Stimulated activated CD8-positive, alpha-beta memory T cell treated with anti-CD3 and anti-CD28 coated beads, Interleukin-7, amount 100 ng/mL, for 1 hour (primary cell): ENCODE measurements at places on chromosomes 12 and 14.

DNA sequence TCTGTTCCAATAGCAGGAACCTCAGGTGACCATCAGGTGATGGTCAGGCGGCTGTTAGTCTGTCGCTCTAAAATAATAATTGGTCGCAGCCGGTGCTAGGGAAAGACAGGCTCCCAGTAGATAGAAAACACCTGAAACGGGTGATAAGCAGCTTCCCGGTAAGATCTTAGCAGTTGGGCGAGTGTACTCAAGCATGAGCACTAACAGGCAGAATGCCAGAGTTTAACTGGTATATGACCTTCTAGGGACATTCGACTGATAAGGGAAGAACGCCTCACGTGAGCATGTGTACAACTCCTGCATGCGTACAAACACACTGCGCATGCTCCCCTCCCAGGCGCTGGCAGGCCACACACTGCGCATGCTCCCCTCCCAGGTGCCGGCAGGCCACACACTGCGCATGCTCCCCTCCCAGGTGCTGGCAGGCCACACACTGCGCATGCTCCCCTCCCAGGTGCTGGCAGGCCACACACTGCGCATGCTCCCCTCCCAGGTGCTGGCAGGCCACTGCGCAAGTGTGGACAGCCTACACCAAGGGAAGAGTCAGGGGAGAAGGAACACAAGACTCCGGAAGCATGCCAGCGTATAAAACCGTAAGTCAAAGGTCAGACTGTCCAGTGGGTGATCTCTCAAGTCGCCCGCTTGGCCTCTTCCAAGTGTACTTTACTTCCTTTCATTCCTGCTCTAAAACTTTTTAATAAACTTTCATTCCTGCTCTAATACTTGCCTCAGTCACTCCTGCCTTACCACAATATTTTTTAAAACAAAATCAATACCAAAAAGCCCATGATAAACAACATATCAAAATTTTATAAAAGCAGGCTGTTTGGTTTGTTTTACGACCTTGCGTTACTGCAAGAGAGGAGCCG, 24.5 kb downstream of the GPRC5D start:
- DNase-seq, result no peak

- DNase-seq, result no peak
Observed at GRCh38 chr12:55930771-55931316, at the start of gene DGKA. Gene DGKA, plus strand, starts transcription at chr12:55931162. Its CDS starts 5,342 bp downstream, at chr12:55936504.

DNA sequence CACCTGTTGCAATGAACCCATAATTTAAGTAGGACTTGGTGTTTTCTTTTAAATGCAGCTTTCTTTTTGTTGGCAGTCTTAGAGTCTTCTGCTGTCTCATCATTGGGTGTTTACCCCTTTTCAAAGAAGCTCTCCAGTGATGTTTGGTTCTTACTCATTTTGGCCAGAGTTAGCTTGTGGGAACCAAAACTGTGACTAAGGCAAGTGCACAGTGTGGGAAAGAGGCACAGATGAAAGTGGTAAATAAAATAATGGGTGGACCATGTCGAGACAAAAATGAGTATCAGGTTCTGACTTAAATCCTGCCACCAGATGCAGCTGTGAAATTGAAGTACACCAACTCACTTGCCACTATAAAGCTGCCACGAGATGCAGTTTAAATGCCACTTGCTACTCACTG, 615.4 kb upstream of the MIS18BP1 start:
- no peak for DNase-seq

DNA sequence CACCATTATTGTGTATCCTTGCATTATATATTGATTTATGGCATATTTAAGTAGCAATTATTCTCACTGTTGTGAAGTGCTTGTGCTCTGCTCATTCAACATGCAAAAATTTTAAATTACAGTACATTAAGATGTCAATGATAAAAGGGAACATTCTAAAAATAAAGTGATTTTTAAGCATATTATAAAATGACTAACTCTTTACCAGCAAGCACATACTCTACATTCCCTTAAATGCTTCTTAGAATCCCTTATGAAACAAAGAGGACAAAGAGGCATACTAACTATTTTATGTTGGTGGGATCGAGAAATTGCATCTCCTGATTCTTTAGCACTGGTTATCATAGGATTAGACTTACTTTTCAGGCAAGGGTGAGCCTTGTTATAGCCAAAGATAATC, 46.6 kb upstream of the ZDHHC17 start:
- DNase-seq, result no peak

- DNase-seq, result no peak
Observed at GRCh38 chr14:34699873-34700621, 14.3 kb downstream of the CFL2 start.

GRCh38 chr14:75439989-75440388, 12.2 kb downstream of the JDP2 start:
- DNase-seq, result no peak

GRCh38 chr12:92070864-92071445, 74.7 kb downstream of the BTG1 start:
- no peak for DNase-seq

DNA sequence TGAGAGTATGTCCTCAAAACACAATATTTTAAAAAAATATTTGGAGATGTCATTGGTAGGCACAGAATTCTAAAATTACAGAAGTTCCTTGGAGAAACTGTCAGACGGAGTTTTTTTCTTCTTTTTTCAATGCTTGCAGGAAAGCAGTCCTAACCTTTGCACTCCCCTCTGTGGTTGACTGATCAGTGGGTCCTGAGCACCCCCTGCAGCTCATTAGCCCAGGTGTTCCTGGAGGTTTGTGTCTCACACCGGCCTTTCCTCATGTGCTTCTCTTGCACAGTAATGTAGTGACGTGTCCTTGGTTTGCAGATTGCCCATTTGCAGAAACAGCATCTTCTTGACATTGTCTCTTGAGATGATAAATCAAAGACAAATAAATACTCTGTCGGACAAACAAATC, 513.0 kb downstream of the TMEM121 start:
- DNase-seq, result no peak

DNA sequence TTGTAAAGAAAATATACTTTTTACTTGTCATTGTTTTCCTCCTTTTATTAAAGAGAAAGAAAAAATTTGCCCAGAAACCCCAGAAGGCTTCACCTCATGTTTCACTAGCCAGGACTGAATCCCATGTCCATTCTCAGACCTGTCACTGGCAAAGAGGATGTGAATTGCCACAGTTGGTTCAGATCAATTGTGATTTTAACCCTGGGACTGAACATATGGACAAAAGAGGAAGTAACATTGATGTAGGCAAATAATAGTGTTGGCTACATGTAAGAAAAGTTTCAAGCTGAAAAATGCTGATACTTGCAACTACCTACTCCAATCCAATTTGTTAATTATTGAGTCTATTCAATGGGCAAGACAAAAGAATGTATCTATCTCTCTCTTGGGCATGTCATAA, 8.6 kb upstream of the CCDC196 start:
- no peak for DNase-seq

- DNase-seq, result no peak
Observed at GRCh38 chr12:124847113-124848074, 16.3 kb downstream of the SCARB1 start.

GRCh38 chr12:21292111-21292510, 42.6 kb downstream of the SLCO1A2 start:
- DNase-seq, result no peak

DNA sequence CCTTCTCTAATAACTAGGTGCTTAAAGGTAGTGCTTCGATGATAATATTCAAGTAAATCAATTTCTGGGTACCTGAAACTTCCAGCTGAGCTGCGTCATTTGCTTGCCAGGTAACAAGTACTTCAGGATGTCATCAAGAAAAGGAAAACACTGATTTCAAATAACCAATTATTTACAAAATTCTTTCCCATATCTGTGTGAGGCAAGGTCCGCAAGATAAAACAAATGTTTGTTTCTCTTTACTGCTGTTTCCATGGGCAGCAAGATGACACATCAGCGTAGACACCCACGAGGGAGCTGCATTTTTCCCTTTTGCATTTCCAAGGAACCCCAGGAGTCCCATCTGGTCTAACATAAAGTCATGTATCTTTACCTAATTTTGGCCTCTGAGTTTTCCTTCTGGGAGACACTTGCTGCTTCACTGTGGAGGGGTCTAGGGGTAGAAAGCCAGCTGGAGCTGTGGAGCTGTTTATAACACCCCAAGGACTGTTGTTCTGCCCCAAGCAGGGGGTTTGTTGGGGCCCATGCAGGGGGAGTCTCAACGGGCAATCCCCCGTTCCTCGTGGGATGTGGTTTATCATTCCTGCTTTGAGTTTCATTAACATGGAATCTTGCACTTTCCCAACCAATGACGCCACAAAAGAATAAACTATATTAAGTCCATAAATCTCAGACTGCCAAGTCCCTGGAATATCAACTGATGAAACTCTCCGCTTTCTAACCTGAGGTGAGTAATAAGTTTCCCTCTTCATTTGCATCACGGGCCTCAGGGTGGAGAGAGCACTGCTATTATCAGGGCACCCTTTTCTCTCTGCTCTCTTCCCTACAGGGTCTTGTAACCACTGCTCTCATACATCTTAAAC, 112.8 kb upstream of the PELI2 start:
- no peak for DNase-seq

DNA sequence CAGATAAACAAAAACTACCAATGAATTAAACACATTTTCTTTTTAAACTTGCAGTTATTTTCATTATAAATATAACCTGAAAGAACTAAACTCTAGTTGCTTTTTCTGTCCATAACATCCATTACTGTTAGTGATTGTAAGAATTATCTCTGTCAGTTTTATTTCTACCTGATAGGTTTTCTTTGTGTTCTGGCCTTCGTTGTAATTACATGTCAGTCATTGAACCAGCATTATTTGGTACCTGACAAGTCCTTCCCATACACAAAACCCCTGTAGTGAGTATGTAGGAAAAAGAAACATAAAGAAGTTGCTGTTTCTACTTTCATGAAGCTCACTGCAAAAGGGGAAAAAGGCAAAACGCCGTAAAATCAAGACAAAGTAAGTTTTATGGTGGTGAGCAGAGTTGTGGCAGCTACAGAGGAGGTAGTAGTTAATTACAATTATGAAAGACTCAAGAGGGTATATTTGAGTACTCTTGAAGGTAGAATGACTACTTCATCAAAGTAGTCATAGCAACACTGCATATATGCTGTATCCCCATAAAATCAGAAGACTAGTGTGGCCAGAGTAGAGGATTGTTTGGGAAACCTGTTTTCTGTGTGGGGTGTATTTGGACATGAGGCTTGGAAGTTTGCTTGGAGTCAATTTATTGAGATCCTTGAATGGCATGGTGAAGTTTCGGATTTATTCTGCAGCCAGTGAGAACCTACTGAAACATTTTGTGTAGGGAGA, 102.8 kb downstream of the SLC5A8 start:
- DNase-seq, result no peak

- DNase-seq, result no peak
Observed at GRCh38 chr14:72060917-72061316, 128.7 kb downstream of the RGS6 start.

DNA sequence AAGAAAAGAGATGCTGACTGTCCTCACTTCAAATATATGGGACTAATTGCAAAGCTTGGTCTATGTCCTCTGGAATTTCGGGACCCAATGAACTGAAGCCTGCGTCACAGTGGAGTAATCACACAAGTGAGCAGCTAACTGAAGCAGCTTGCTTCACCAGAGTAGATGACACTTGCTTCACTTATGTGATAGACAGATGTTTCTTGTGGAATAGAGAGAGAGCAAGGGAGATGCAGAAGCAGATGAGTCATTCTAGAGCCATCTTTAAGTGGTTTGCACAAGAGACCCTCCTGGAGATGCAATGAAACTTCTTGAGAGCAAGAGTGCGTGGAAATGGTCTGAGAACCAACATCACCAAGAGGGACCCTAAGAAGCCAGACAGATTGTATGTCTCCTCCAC, 1537.1 kb upstream of the FLRT2 start:
- DNase-seq, result no peak

- DNase-seq, result no peak
Observed at GRCh38 chr12:1878214-1878613, 40.2 kb downstream of the CACNA2D4 start.

GRCh38 chr12:27383429-27384260, 51.0 kb downstream of the BMAL2 start:
- DNase-seq, result peak; percentile 31

DNA sequence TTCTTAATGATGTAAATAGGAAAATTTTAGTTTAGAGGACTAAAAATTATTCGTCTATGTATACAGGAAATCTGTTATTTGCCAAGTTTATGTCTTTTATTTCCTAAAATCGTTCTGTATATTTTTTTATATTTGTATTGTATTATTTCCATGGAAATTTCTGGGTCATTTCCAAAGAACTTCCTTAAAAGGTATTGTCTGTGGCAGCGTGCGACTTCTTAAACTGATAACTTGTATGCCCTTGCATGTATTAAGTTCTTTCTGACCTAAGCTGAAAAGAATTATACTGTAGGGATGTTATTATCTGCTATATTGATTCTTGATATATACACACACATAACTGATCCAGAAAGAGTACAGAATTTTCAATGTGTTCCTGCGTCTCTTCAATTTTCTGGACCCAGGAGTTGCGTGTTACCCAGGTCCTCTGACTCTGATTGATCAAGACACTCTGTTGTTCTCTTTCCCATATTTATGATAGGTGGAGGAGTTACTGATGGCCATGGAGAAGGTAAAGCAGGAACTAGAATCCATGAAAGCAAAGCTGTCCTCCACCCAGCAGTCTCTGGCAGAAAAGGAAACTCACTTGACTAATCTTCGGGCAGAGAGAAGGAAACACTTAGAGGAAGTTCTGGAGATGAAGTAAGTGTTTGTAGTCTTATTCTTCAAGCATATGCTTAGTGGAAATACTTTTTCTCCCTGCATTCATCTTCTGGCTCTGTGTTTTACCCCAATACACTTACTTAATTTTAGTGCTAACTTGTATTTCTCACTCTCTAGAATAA, 298.5 kb downstream of the ERC1 start:
- no peak for DNase-seq

- DNase-seq, result no peak
Observed at GRCh38 chr12:76247026-76247646, 101.1 kb downstream of the BBS10 start.

- DNase-seq, result no peak
Observed at GRCh38 chr14:75267141-75267721, 11.4 kb upstream of the FOS start.

- no peak for DNase-seq
Observed at GRCh38 chr12:90519285-90519684, 435.7 kb downstream of the CCER1 start.

DNA sequence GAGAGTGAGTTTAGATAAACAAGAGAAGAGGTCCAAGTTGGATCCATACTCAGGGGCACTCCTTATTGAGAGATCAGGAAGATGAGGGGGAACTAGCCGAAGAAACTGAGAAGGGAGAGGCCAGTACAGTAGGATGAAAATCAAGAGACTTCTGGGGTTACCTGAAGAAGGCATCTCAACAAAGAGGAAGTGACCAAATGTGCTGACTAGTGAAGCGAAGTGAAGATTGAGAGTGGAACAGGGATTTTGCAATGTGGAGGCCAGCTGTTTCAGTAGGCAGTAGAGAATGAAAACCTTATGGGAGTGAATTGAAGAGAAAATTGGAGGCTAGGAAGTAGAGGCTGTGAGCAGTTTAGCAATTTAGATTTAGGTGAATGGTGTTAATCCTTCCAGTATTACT, 153.0 kb downstream of the SYNE2 start:
- DNase-seq, result no peak
